ENCODE measurements at places on chromosomes 3 and 15. TPM values are rescaled to one million over a fixed set of nuclear protein-coding genes. Genes with fewer than 3 reads are reported as not detected.
A peak's percentile ranks its signal among the peaks of the same experiment; 100 is the strongest.

Gene TJP1
- 59.2 TPM for total RNA-seq

DNA sequence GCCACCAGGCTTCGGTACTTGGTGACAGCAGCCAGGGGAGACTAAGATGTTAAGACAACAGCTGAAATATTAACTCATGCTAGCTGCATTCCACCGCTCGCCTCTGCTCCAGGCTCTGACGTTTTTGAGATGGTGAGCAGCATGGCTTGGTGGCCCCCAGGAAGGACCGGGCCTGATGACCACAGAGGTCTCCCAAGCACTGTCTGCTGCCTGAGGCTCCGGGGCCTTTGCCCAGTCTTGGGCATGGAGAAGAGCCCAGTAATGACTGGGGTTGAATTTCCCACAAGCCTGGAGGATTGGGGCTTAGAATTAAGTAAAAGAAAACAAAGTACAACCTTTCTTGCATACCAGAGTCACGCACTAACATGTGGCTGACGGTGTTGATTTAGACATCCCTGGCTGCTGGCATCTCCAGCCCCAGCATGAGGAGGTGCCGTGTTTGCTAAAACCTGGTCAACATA lies 243.6 kb upstream of the LYSMD4 start:
- H3K36me3 ChIP-seq = no peaks in the 10 kb centered on the region
- no peak overlapping the region for H3K27ac ChIP-seq
- no peak overlapping the region for H3K4me3 ChIP-seq

DNA sequence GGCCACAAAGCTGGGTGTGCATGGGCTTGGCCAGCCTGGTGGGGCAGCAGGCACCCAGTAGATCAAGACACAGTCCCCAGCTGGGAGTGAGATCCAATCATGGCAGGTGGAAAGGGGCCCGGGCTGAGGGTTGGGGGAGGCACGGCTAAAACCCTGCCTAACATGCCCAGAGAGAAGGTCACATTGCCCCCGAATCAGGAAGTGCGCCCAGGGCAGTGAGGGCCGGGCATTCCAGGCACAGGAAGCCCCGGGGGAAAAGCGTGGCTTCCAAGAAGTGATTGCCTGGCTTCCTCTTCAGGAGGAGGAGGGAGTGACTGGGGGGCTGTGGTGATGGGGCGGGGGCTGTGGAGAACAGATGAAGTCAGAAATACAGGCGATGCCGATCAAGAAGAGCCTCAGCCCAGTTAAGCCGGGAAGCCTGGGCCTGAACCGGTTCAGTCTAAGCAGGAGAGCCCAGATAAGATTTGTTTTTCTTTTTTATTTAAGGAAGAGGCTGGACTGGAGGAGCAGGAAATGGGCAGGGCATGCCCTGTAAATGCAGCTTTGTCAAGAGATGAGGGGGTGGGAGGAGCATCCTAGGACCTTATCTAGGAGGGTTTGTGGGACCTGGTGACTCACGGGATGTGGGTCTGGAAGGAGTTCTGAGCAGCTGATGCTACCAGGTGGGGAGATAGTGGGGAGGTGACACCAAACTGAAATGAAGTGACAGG lies 83.9 kb downstream of the CHSY1 start:
- H3K36me3 ChIP-seq = peaks cover 41% of the 10 kb centered on the region
- H3K4me1 ChIP-seq = peaks cover 60% of the 10 kb centered on the region
- peak overlapping the region; percentile 94 for H3K27ac ChIP-seq
- peak; percentile 52 for DNase-seq
- peaks cover 2% of the 10 kb centered on the region for H3K27me3 ChIP-seq
- H3K4me3 ChIP-seq = peak overlapping the region; percentile 41

GRCh38 chr15:49606594-49606993 lies 14.0 kb downstream of the FAM227B start:
- no peak overlapping the region for H3K27ac ChIP-seq
- no peak overlapping the region for H3K4me3 ChIP-seq
- no peak for DNase-seq
- peaks cover 2% of the 10 kb centered on the region for H3K27me3 ChIP-seq

DNA sequence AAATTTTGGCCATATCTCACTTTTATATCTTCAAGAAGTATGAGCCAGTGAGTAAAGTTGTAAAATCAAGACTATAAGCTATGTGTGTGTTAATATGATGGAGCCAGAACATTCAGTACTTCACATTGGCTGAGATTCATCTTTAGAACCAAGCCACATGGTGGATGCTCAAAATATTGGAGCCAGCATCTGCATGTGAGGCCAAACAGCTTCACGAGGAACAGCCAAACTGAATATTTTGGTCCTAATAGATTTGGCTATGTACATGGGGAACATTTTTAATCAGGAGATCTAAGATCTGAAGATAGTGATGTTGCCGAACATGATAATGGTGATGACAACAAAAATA lies 1089.8 kb downstream of the TUSC7 start:
- no peaks in the 10 kb centered on the region for H3K27me3 ChIP-seq
- DNase-seq = no peak
- no peak overlapping the region for H3K27ac ChIP-seq
